ENCODE measurements at places on chromosomes 5 and 9.

DNA sequence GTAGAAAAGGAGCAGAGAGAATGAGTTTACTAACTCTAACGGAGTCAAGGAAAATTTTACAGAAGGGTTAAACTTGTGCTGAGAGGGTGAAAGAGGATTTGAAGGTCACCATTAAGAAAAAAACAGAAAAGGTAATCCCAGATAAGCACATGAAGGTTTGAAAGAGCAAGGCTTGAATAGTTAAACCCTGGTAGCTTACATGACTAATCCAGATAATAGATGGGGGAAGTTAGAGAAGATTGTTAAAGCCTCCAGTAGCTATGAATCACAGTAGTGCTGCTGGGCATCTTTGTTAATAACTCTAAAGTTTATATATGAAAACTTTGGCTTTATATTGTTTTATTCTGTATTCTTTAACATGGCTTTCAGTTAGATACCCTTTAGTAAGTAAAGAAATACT, 354.5 kb upstream of the FTMT start:
- DNase-seq = no peak

GRCh38 chr9:108654566-108654965, 201.2 kb downstream of the ACTL7B start:
- no peak for DNase-seq

DNA sequence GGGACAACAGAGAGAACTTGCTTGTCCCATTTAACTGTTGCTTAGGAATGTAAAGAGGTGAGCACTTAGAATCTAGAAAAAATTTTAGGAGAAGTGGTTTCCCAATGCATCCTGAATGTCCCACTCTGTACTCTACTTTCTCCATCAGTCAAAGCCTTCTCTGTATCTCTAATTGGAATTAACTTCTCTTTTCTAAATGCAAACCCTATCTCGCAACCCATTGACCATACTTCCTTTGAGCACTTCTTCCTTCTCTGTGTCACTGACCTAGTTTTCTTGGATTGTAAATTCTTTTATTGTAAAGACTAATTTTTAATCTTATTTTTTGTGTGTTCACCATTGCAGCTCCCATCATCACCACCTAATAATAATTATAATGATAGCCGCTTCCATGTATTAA, 33.3 kb downstream of the ADRB2 start:
- DNase-seq = no peak

DNA sequence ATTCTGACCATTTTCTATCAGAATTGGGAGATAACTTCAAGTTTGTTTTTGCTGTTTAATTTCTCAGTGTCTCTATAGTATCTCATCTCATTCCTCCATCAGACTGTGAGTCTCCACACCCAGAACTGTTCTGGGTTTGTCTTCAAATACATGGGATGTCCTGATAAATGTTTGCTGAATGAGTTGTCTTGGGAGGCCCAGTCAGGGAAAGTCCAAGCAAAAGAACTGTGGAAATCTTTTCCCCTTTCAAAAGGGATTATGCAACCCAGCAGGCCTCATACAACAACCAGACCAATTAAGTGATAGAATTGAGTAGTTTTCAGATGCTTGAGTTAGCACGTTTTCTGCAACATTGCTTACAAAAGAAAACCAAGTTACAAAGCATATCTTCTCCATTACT, 324.4 kb downstream of the BRINP1 start:
- DNase-seq = no peak

GRCh38 chr5:112289465-112289864, 129.6 kb downstream of the EPB41L4A start:
- peak; percentile 45 for DNase-seq

GRCh38 chr9:137606734-137607138, 1.2 kb downstream of the ARRDC1 start:
- DNase-seq = no peak

- no peak for DNase-seq
Observed at GRCh38 chr5:112411903-112412302, 7.2 kb downstream of the EPB41L4A start.

DNA sequence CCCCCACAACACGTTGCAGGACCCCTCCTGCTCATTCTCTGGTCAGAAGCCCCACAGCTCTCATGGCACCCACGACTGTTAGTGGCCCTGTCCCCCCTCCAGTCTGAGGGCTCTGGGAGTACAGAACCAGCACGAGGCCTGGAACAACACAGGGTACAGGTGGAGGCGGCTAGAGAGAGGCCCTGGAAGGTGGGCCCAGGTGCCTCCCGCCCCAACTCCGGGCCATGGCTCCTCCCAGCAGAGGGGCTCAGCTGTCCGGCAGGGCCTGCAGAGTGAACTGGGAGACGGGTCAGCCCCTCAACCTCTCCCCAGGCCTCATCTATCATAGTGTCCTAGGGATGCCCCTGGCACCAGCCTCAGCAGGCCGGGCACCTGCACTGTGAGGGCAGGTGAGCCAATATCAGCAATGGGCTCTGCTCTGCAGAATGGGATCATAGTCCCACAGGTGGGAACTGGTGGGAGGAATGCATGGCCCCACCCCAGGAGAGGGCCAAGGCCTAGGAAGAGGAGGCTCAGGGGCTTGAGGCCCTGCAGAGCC, 58.6 kb downstream of the BARX1 start:
- DNase-seq = no peak

GRCh38 chr9:94996641-94997040, 270.1 kb downstream of the AOPEP start:
- DNase-seq = no peak

DNA sequence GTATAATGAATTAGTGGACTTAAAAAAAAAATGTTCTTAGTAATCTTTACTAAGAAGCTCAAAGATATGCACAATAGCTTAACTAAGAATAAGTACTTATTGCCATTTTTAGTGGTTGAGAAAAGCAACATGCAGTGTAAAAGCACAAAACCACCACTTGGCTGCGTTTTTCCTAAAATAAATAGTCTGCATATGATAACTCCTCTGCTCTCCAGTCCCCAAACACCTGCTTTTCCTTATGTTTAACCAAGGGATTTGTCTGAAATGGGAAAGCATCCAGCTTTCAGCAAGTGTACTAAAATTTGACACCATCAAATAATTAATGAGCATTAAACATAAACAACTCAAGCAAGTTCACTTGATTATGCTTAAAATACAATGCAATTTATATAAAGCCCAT, 41.4 kb downstream of the PSIP1 start:
- DNase-seq = no peak

- DNase-seq = no peak
Observed at GRCh38 chr5:177079606-177080005, 7.1 kb upstream of the FGFR4 start.

DNA sequence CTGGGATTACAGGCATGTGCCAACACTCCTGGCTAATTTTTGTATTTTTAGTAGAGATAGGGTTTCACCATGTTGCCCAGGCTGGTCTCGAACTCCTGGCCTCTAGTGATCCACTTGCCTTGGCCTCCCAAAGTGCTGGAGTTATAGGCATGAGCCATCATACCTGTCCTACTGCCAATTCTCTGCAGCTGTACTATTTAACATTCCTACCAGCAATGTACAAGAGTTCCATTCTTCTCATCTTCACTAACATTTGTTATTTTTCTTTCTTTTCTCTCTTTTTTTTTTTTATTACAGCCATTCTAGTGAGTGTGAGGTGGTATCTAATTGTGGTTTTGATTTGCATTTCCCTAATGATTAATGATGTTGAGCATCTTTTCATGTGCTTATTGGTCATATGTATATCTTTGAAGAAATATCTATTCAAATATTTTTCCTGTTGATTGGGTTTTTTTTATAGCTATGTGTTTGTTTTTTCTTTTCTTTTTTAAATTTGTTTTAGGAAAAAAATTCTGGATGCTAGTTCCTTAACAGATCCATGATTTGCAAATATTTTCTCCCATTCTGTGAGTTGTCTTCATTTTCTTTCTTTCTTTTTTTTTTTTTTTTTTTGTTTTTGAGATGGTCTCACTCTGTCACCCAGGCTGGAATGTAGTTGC, 17.4 kb downstream of the ANKHD1 start:
- no peak for DNase-seq

All from T47D (cell line).